ENCODE measurements at places on chromosomes 4 and X. TPM values are rescaled to one million over a fixed set of nuclear protein-coding genes. Genes with fewer than 3 reads are reported as not detected.

The HTRA3 gene
- not detected for total RNA-seq

The RBM46 gene
- total RNA-seq: not detected

The GPC3 gene
- total RNA-seq: 0.25 TPM

The FOXR2 gene
- not detected for total RNA-seq

The SCOC gene
- 5.9 TPM for total RNA-seq

The CRLF2 gene
- total RNA-seq: 0.42 TPM

The FGF5 gene
- 0.06 TPM for total RNA-seq

The FOXO4 gene
- total RNA-seq: 23.8 TPM

The XAGE1B gene
- not detected for total RNA-seq

The CSAG2 gene
- total RNA-seq: not detected

The PFKFB1 gene
- 0.49 TPM for total RNA-seq

The CABS1 gene
- not detected for total RNA-seq

The NXF2B gene
- not detected for total RNA-seq

The TRIM2 gene
- total RNA-seq: 3.4 TPM

The ZDHHC15 gene
- 0.16 TPM for total RNA-seq

The USP51 gene
- total RNA-seq: 2.3 TPM

The CT45A1 gene
- not detected for total RNA-seq

The ODAPH gene
- 0.36 TPM for total RNA-seq

The RHOXF2B gene
- not detected for total RNA-seq

The RS1 gene
- not detected for total RNA-seq

The SCML2 gene
- total RNA-seq: 0.30 TPM

The APLN gene
- total RNA-seq: not detected

The TBL1X gene
- total RNA-seq: 17.4 TPM

The IGFBP7 gene
- total RNA-seq: 0.45 TPM

The ARMCX6 gene
- total RNA-seq: 39.5 TPM

The RIBC1 gene
- 2.5 TPM for total RNA-seq

The DRP2 gene
- not detected for total RNA-seq

The DMP1 gene
- not detected for total RNA-seq

The USP27X gene
- 2.7 TPM for total RNA-seq

The CT47B1 gene
- total RNA-seq: not detected

The LINC00632 gene
- 9.4 TPM for total RNA-seq

The CTBP1 gene
- total RNA-seq: 132 TPM

The ANKRD17 gene
- total RNA-seq: 34.1 TPM

The RASL11B gene
- total RNA-seq: 0.31 TPM

The DDX60 gene
- 11.9 TPM for total RNA-seq

The SH2D1A gene
- 41.5 TPM for total RNA-seq

The CENPVL1 gene
- total RNA-seq: not detected

The CDK16 gene
- 182 TPM for total RNA-seq

All from CD4-positive, alpha-beta T cell (primary cell).